Stimulated activated CD4-positive, alpha-beta T cell treated with anti-CD3 and anti-CD28 coated beads, Interleukin-12 subunit alpha, Interleukin-12 subunit beta, amount 100 ng/mL, for 24 hours (primary cell): ENCODE measurements at places on chromosomes 7 and 10.

GRCh38 chr7:139656387-139656786 is 121.4 kb downstream of the HIPK2 start:
- DNase-seq = no peak

- DNase-seq = no peak
Measured at GRCh38 chr10:101446947-101447346, 93.0 kb downstream of the BTRC start.

GRCh38 chr10:110260746-110261477 is 43.8 kb downstream of the SMNDC1 start:
- no peak for DNase-seq

DNA sequence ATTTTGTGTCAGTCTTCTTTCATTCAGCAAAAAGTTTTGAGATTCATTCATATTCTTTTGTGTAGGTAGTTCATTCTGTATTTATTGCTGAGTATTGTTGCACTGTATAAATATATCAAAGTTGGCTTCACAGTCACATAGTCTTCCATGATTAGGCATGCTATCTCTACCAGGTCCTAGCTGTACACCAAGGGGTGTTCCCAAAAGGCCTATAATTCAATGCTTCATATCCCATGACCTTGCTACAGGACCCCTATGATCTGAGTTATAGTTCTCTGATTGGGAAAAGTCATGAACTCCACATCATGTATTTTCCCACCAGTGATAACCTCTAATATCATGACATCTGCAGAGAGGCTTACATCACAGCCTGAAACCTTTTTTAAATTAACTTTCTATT is 47.3 kb upstream of the MAGI2 start:
- DNase-seq = no peak

DNA sequence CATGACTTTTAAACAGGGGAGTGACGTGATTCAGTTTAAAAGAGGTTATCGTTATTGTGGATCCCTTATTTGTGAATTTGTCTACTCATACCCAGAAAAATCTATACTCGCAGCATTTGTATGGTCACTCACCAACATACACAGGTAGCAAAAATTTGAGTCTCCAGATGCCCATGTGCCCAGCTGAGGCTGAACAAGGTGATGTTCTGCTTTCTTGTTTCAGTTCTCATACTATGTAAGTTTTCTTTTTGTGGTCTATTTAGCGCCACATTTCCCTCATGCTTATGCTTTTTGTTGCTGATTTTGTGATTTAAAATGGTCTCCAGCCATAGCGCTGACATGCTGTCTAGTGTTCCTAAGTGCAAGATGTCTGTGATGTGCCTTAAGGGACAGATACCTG is 312.9 kb upstream of the SEMA3A start:
- no peak for DNase-seq

DNA sequence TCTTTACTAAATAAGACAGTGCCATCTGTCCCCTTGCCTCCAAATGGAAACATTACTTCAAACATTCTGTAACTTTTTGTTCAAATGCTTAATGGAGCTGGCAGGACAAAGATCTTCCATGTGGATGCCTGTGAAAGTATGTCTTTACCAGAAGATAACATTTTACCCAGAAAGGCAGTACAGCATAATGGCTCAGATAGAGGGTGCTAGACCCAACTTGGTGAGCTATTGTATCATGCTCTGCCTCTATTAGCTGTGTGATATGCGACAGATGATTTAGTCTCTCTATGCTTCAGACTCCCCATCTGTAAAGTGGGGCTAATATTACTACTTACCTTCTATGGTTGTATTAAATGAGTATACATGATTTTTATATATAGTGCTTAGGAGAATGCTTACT is 8.8 kb upstream of the SMKR1 start:
- no peak for DNase-seq

GRCh38 chr10:103550229-103550628 is 56.7 kb downstream of the NEURL1 start:
- no peak for DNase-seq

GRCh38 chr10:33930079-33930478 is 595.6 kb upstream of the NRP1 start:
- DNase-seq = no peak

- no peak for DNase-seq
Measured at GRCh38 chr10:77737608-77738007, 100.0 kb upstream of the KCNMA1 start.

- no peak for DNase-seq
Measured at GRCh38 chr7:34622771-34623250, 35.2 kb upstream of the NPSR1 start.

DNA sequence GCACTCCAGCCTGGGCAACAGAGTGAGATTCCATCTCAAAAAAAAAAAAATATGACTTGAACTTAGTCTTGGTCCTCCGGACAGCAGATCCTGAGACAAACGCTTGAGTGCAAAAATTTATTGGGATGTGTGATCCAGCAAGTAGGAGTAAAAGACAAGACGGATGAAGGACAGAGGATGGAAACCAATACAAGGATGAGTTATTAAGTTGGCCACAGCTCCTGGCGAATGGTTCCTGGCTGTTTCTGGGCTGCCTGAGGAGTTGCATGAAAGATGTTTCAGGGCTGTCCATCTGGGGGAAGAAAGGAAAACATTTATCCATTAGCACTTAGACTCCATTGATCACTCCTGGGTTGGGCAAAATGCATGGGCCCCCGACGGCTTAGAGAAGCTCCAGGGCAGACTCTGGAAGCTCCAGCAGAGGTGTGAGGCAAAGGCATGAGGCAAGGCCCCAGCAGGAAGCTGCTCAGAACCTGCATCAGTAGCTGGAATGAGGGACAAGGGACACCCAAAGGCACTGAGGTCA is 98.3 kb upstream of the ZNF438 start:
- DNase-seq = no peak

DNA sequence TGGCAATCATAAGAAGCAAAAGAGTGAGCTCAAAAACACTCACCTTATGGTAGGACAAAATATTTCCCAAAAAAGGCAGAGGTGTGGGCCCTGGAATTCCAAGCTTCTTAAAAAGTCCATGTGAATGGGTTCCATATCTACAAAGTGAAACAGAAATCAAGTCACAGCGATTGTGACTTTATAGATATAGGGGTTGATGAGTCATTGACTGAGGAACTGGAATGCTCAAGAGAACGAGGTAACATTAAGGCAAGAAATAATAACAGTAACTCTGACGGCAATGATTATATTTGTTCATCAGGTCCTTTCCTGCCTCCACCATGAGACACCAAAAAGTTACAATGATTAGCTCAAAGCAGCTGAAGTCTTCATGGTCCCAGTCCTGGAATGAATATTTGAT is 4.0 kb downstream of the CYP3A4 start:
- no peak for DNase-seq

GRCh38 chr7:2927592-2927991 is 83.5 kb upstream of the GNA12 start:
- DNase-seq = no peak

GRCh38 chr7:127290116-127290655 is 37.4 kb upstream of the GRM8 start:
- no peak for DNase-seq

DNA sequence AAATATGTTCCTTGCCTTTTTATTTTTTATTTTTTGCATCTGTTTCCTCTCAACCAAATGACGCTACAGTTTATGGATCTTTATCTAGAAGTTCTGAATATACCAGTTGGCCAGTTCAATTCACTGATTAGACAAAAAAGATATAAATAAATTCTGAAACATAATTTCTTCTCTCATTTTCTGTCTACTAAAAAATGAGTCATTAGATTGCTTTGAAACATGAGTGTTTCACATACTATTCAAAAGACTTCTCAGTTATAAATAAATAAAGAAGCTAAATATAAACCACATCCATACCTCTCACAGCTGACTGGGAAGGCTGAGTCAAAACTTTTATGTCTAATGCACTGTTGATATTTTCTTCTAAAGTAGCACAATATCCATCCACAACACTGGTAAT is 97.6 kb upstream of the GPR22 start:
- DNase-seq = no peak
